Kidney (tissue), 22 donors: ENCODE measurements at places on chromosomes 3 and 15.

DNA sequence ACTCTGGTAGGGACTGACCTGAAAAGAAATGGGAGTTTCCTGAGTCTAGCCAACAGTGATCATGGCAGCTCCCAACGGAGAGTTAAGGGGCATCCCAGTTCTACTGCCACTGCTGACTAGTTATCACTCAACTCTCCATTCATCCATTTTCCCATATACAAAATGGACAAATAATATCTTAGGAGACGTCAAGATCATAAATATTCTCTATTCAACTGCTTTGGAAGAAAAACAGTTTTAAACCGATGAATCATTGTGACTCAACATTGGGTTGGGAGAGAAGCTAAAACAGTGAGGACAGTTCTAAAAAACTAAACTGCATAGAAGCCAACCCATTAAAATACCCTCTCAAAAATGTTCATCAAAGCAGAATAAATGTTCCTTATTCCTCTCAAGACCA is 57.6 kb upstream of the CHRM5 start:
- H3K27ac ChIP-seq: no peak overlapping the region
- H3K4me3 ChIP-seq: no peak overlapping the region
- no peak for DNase-seq
- H3K27me3 ChIP-seq: no peaks in the 10 kb centered on the region

GRCh38 chr3:47404955-47405790 is 24.4 kb downstream of the PTPN23 start:
- no peak for DNase-seq
- H3K4me1 ChIP-seq: no peaks in the 10 kb centered on the region
- no peaks in the 10 kb centered on the region for H3K27me3 ChIP-seq
- no peak overlapping the region for H3K4me3 ChIP-seq
- H3K27ac ChIP-seq: no peak overlapping the region
- H3K36me3 ChIP-seq: peaks cover 30% of the 10 kb centered on the region

DNA sequence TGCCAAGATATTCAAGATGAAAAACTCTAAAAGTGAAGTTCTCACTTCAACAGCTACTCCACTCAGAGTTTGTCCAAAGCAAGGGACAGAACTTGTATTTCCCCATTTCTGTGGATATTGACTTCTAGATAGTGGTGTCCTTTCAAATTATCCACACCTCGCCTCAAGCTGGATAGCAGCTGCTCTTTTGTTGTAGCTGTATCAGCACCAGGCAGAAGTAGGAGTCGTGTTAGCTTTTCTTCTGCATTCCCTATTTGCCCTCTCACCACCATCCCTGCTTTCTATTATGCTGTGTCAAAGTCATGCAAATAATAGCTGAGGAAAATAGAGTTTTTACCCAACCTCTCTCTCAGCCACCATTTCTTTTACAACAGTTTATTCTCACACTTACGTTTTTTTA is 303.8 kb downstream of the EPHA3 start:
- H3K27me3 ChIP-seq: no peaks in the 10 kb centered on the region
- no peak for DNase-seq
- no peak overlapping the region for H3K4me3 ChIP-seq
- H3K27ac ChIP-seq: no peak overlapping the region

- no peaks in the 10 kb centered on the region for H3K27me3 ChIP-seq
- H3K4me1 ChIP-seq: no peaks in the 10 kb centered on the region
- H3K36me3 ChIP-seq: no peaks in the 10 kb centered on the region
- no peak overlapping the region for H3K27ac ChIP-seq
- DNase-seq: no peak
Measured at GRCh38 chr3:182330646-182331045, 462.7 kb upstream of the ATP11B start.

GRCh38 chr15:71337197-71337845 is 222.1 kb downstream of the THSD4 start:
- DNase-seq: peak; percentile 51
- H3K27me3 ChIP-seq: no peaks in the 10 kb centered on the region
- H3K4me1 ChIP-seq: peaks cover 8% of the 10 kb centered on the region
- no peaks in the 10 kb centered on the region for H3K36me3 ChIP-seq

- H3K4me3 ChIP-seq: no peak overlapping the region
- DNase-seq: no peak
- H3K27ac ChIP-seq: no peak overlapping the region
- H3K27me3 ChIP-seq: no peaks in the 10 kb centered on the region
- no peaks in the 10 kb centered on the region for H3K4me1 ChIP-seq
- H3K36me3 ChIP-seq: no peaks in the 10 kb centered on the region
Measured at GRCh38 chr15:49855917-49856637, 235.2 kb downstream of the DTWD1 start.

- H3K4me3 ChIP-seq: no peak overlapping the region
- no peak for DNase-seq
- H3K4me1 ChIP-seq: no peaks in the 10 kb centered on the region
- no peaks in the 10 kb centered on the region for H3K36me3 ChIP-seq
- no peaks in the 10 kb centered on the region for H3K27me3 ChIP-seq
Measured at GRCh38 chr15:83854321-83854720, 200.4 kb downstream of the ADAMTSL3 start.

GRCh38 chr3:81216192-81216591 is 545.3 kb downstream of the GBE1 start:
- no peaks in the 10 kb centered on the region for H3K36me3 ChIP-seq
- no peak for DNase-seq
- no peaks in the 10 kb centered on the region for H3K27me3 ChIP-seq
- no peak overlapping the region for H3K27ac ChIP-seq
- no peaks in the 10 kb centered on the region for H3K4me1 ChIP-seq

DNA sequence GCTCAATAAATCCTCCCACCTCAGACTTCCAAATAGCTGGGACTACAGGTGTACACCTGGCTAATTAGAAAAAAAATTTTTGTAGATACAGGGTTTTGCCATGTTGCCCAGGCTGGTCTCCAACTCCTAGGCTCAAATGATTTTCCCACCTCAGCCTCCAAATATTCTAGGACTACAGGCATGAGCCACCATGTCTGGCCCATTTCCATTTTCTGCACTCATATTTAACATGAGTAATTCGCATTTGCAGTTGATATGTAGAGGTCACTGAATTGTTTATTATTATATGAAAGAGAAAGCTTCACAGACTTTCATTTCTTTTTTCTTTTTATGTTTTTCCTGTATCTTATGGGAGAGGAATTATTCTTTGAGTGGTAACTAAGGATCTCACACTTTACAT is 492.7 kb downstream of the CNTN3 start:
- no peaks in the 10 kb centered on the region for H3K36me3 ChIP-seq
- no peaks in the 10 kb centered on the region for H3K27me3 ChIP-seq
- H3K27ac ChIP-seq: no peak overlapping the region
- H3K4me3 ChIP-seq: no peak overlapping the region

- DNase-seq: no peak
- H3K4me1 ChIP-seq: no peaks in the 10 kb centered on the region
- H3K27ac ChIP-seq: no peak overlapping the region
Measured at GRCh38 chr15:36370731-36371112, 208.7 kb upstream of the CDIN1 start.

DNA sequence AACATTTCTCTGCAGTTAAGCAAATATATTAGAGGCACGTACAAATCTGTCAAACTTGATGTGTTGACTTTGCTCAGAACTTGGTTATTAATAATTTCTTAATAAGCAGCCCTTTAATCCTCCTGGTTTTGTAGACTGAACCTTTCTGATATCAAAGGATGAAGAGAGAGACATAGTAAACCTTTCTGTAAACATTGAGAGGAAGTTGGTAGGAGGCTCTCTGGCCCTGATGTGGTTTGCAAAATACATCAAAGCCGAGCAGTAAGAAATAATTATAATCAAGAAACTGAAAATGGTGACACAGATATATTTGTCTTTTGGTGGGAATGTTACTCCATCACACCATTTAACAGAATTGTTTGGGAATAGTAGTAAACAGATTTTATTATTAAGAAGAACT is 111.9 kb downstream of the OXSM start:
- H3K4me3 ChIP-seq: no peak overlapping the region
- no peaks in the 10 kb centered on the region for H3K36me3 ChIP-seq
- no peak overlapping the region for H3K27ac ChIP-seq

DNA sequence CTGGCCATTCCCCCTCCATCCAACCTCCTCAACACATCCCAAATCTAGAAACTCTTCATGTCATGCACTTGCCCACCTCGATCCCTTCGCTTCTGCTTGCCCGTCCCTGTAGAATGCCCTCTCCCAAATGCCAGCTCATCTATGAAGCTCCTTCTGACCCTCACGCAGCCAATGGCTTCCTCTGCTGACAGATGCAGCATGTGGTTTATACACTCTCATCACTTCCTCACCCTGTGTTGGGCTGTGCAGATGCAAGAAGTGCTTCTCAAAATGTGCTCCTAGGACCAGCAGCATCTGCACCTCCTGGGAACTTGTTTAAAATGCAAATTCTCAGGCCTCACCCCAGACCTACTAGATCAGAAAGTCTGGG is 51.7 kb downstream of the SEMA5B start:
- no peaks in the 10 kb centered on the region for H3K36me3 ChIP-seq
- peaks cover 9% of the 10 kb centered on the region for H3K4me1 ChIP-seq
- no peak overlapping the region for H3K27ac ChIP-seq
- DNase-seq: no peak
- no peaks in the 10 kb centered on the region for H3K27me3 ChIP-seq
- no peak overlapping the region for H3K4me3 ChIP-seq
